ENCODE measurements at places on chromosomes 11 and 22. TPM values are rescaled to one million over a fixed set of nuclear protein-coding genes. Genes with fewer than 3 reads are reported as not detected.

The BCO2 gene
- 1.9 TPM for total RNA-seq

The FAR1 gene
- 72.3 TPM for total RNA-seq

The CD82 gene
- total RNA-seq, result 24.9 TPM

The SMIM35 gene
- total RNA-seq, result not detected

The TXN2 gene
- total RNA-seq, result 75.9 TPM

The BCR gene
- total RNA-seq, result 131 TPM
